GM13976 (cell line): ENCODE measurements at places on chromosomes 2 and 18.

DNA sequence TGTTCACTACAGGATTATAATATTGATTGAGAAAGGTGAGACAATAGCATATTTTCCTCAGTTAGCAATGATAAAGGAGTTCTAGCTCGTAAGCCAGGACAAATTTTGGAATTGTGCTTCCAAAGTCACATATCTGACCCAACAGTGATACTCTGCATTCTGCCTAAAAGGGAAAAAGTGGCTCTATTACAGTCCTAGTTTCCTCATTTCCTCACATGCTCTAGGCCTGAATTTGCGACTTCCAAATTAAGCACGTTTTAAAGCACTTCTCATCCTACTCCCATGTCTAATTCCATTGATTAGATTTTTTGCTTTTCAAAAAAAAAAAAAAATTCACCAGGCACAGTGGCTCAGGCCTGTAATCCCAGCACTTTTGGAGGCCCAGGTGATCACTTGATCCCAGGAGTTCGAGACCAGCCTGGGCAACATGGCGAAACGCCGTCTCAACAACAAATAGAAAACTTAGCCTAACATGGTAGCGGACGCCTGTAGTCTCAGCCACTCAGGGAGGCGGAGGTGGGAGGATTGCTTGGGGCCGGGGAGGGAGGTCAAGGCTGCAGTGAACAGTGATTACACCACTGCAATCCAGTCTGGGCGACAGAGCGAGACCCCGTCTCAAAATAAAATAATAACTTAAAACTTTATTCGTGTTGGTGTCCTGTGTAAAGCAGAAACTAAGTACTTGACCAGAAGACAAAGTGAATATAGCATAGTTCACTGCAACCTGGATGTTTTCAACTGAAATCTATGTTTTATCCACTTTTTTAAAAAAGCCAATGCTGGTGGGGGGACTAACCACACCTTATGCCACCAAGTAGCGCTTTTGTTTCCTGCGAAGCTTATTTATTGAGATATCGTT, 1.5 kb downstream of the ESCO1 start:
- no peak for DNase-seq

DNA sequence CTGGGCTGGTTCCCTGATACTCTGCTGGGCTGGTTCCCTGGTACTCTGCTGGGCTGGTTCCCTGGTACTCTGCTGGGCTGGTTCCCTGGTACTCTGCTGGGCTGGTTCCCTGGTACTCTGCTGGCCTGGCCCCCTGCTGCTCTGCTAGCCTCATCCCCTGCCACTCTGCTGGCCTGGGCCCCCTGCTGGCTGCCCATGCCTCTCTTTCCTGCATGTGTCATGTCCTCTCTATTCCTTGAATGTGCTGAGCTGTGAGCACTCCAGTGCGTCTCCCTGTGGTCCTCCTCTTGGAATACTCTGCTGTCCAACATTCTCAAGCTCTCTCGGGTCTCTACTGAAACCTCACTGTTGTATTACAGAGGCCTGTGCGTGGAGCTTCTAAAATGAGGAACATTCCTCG, 216.3 kb downstream of the RNF144A start:
- no peak for DNase-seq

DNA sequence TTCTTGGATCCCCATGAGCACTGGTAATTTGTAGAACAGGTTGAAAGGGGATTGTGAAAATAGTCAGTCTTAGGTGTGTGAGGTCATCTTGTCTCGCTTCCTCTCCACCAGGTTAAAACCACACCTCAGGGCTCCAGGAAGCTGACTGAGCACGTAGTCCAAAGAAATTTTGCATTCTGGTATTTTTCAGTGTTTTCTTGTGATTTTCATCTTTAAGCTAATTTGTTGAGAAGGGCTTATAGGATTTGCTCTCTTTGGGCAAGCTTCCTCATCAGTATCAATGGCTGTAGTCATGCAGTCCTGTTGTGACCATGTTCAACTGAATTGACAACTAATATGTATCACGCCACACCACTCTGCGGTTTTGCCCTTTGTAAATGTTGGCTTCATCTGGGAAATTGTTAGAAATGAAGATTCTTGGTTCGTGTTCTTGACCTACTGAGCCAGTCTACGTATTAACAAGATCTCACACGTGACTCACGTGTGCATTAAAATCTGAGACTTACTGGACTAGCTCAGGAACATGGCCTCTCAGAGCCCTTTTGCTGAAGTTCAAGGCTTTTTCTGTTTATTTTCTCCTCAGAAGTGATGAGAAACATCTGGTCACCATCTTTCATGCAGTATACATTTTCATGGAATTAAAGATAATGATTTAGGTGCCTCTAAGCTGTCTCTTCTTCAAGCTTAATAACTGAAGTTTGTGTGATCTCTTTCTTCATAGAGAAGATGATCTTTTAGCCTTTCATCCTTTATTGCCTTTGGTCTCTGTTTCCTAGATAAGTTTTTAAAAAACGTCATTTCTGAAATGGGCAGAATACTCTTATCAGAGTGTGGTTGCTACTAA, 32.8 kb downstream of the FMNL2 start:
- DNase-seq, result no peak

DNA sequence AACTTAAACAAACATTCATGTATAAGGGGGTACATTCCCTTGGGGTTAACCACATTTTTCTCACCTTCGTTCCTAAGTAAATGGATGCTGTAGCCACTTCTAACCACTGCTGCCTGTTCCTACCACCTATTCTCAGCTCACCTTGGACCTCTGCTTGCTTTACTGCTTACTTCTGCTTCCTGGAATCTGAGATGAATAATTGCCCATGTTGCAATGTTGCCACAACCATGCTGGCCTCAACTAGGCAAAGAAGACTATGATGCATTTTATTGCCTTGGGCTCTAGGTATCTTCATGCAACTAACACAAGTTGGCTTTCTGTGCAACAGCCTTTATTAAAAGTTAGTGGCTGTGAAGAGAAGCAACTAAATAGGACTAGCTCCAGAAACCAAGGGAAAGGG, 106.3 kb upstream of the TCF4 start:
- DNase-seq, result no peak

DNA sequence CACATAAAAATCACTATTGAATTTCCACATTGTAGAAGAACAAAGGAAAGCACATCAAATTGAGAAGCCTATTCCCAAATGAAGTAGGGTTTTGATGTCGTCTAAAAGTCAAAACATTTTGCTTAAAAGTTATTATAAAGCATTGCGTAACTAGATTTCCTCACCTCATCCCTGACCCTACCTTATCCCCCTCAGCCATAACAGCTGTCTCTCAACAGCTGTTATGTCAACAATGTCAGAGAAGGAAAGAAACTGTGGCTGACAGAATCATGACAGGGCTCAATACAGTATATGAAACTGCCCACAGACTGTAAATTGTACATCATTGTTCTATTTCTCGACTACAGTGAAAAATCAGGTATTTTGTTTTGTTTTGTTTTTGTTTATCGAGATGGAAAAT, 63.0 kb upstream of the ACVR1C start:
- no peak for DNase-seq
